CD4-positive, alpha-beta T cell treated with Interleukin-1 beta for 1 hour (primary cell): ENCODE measurements at places on chromosomes 7 and 10.

GRCh38 chr7:29329686-29330085 is 135.1 kb downstream of the CHN2 start:
- DNase-seq, result no peak

DNA sequence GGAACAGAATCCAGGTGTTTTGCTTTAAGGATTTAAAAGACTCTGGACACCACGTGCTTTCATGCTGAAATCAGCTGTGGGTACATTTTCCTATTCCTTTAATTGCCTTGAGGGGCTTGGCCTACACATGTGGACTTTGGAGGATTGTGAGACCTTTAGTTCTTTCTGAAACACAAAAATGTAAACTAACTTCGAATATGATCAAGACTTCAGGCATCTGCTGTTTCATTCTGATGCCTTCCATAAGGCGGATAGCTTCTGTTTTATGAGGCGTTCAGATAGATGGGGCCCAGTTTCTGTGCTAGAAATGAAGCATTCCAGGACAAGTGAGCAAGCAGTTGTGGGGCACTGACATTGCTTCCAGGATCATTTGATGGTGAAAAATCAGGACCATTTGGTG is 1.5 kb upstream of the NOBOX start:
- no peak for DNase-seq

DNA sequence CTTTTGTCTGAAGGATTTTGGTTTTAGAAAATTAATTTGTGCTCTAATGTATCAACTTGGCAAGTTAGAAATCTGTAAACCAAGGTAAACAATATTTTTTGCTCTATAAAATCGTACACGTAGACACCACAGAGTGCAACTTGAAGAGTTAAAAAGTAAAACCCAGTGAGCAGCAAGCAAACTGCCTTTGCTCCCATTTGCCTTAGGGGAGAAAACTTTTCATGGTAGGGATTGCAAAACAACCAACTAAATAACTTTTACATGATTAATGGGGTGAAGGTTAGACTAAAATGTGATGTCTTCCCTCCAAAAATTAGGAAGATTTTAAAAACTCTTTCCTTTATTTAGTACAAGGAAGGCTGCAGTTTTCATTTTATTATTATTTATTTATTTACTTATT is 224.2 kb upstream of the LYZL1 start:
- no peak for DNase-seq

DNA sequence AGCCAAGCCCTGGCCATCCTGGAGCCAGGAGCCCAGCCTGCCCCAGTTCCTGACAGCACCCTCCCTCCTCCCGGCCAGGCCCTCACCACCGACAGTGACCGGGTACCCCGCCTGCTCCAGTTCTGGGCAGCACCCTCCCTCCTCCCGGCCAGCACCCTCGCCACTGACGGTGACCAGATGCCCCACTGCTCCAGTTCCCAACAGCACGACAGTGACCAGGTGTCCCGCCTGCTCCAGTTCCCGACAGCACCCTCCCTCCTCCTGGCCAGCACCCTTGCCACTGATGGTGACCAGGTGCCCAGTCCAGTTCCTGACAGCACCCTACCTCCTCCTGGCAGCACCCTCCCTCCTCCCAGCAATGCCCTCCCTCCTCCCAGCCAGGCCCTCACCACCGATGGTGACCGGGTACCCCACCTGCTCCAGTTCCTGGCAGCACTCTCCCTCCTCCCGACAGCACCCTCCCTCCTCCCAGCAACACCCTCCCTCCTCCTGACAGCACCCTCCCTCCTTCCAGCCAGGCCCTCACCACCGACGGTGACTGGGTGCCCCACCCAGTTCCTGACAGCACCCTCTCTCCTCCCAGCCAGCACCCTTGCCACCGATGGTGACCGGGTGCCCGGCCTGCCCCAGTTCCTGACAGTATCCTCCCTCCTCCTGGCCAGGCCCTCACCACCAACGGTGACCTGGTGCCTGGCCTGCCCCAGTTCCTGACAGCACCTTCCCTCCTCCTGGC is 40.3 kb downstream of the VIPR2 start:
- DNase-seq, result no peak

- no peak for DNase-seq
Observed at GRCh38 chr7:95472581-95473161, 13.1 kb upstream of the ASB4 start.

- no peak for DNase-seq
Observed at GRCh38 chr10:132912713-132913558, 29.4 kb downstream of the CFAP46 start.

- no peak for DNase-seq
Observed at GRCh38 chr7:79182283-79182682, 271.2 kb downstream of the MAGI2 start.

- no peak for DNase-seq
Observed at GRCh38 chr10:133176546-133176945, 16.5 kb downstream of the KNDC1 start.

- DNase-seq, result no peak
Observed at GRCh38 chr7:26879671-26880070, 15.3 kb upstream of the SKAP2 start.

DNA sequence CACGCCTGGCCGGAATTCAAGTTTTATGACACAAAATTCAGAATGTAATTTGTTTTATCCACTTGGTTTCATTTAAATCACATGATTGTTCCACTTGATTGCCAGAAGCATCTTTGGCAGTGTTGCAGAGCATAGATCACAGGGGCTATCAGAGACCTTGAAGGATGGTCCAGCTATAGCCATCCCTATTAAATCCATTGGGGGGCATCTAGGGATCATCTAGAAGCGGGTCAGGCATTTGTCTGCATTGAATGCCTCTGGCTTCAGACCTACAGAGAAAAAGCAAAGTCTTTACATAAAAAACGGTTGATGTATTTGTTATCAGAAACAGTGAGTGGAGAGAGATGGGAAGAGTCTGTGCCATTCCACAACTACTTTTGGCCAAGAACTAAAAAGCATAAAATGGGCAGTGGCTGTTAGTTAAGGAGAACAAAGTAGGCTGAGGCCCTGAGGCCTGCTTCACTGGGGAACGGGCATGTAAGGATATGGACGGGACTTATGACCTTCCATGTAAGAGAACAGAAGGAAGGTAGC is 146.3 kb downstream of the NXPH1 start:
- DNase-seq, result no peak

DNA sequence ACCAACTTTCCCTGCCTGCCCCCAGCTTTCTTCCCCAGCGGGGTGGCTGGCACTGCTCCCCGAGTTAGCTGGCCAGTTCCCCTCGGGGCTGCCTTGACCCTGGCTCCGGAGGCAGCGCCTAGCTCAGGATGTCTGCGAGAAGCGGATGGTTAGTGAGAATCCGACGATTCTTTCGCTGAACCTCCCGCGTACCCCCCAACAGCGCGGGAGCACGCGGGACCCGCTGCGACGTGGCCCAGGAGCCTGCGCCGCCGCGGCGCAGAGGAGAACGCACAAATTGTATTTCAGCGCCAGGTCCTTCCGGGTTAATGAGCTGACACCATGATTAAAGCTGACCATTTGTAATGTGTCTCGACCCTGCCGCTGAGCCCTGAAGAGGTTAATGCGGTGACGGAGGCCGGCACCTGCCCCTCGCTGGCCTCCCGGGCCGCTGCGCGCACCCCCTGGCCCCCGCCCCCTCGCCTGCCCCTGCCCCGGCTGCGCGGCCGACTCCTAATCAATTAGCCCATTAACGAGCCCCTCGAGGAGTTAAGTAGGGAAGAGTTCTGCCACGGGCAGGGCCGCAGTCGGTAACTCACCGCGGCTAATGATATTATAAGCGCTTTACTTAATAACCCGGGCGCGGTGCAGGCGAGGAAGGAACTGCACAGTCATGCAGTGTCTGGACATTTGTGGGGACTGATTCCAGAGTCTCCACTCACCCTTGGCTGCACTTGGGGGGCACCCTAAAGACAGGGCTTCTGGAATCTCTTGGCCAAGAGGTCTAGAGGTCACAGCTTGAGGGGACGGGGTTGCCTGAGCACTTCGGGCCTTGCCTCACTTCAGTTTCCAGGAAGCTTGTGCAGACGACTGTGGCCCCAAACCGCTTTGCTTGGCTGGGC is 1.7 kb upstream of the HMX2 start:
- no peak for DNase-seq

- no peak for DNase-seq
Observed at GRCh38 chr10:73979809-73980433, 18.0 kb upstream of the VCL start.

DNA sequence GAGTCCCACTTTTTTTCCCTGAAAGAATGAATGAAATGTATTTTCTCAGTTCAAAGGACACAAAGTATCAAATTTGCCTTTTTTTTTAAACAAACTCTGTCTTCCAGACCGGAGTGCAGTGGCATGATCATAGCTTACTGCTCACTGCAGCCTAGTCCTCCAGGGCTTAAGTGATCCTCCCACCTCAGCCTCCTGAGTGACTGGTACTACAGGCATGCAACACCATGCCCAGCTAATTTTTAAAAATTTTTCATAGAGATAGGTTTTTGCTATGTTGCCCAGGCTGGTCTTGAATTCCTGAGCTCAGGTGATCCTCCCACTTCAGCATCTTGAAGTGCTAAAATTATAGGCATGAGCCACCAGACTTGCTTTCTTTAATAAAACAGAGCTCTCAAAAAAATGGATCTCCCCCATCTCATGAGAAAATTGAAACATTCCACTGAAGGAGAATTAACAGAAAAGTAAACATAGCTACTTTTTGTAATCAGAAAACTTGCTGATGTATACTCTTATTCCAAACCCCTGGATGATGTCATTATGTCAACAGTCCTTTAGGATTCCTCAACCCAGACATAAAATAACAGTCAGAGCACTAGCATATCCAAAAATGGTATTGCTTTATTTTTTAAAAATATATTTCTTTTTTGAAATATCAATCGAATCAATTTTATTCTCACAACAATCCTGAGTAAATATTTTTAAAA is 12.3 kb upstream of the TRDMT1 start:
- DNase-seq, result no peak

- no peak for DNase-seq
Observed at GRCh38 chr10:8013619-8014018, 40.9 kb upstream of the GATA3 start.

GRCh38 chr10:34010891-34011290 is 676.4 kb upstream of the NRP1 start:
- no peak for DNase-seq

- no peak for DNase-seq
Observed at GRCh38 chr7:55563596-55564325, 8.5 kb downstream of the VOPP1 start.

- no peak for DNase-seq
Observed at GRCh38 chr10:114925587-114926586, 12.1 kb upstream of the TRUB1 start.

GRCh38 chr10:47318706-47319105 is 3.5 kb upstream of the GDF2 start:
- DNase-seq, result no peak

- DNase-seq, result no peak
Observed at GRCh38 chr10:12720217-12720981, 281.1 kb downstream of the CCDC3 start.

- DNase-seq, result peak; percentile 37
Observed at GRCh38 chr7:22860784-22861482, 38.3 kb upstream of the TOMM7 start.

GRCh38 chr7:43764039-43764761 is 5.7 kb downstream of the BLVRA start:
- peak; percentile 35 for DNase-seq

DNA sequence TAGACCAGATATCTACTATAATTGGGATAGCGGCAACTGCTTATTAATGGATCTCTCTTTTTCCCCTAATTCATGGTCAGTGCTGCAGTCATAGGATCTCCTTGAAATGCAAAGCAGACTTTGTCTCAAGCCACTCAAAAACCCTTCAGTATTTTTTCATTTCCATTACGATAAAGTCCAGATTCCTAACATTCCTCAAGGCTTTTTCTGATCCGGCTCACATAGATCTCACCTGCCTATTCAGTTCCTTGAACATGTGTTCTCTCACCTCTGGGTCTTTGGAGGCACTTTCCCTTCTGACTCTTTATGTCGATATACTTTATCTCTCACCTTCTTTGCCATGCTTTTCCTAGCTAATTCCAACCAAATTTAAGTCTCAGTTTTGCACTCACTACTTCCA is 25.7 kb upstream of the WASL start:
- DNase-seq, result no peak

DNA sequence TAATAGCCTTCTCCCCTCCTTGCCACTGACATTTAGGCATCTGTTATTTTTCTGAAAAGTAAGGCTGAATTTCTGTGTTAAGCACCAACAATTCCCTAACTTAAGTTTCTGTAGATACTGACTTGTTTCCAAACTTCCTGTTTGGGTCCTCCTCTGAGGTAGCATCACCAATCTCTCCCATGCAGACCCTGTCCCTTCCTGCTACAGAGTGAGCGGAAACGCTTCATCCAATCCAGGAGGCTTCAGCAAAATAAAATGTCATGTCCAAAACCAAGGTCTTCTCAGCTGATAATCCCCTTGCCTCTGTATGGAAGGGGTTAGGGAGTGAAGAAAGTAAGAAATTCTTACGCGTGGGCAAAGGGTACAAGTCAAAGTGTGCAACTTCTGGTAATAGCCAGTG is 29.9 kb downstream of the XPNPEP1 start:
- DNase-seq, result no peak

GRCh38 chr10:34633374-34633773 is 181.7 kb downstream of the PARD3 start:
- DNase-seq, result no peak

DNA sequence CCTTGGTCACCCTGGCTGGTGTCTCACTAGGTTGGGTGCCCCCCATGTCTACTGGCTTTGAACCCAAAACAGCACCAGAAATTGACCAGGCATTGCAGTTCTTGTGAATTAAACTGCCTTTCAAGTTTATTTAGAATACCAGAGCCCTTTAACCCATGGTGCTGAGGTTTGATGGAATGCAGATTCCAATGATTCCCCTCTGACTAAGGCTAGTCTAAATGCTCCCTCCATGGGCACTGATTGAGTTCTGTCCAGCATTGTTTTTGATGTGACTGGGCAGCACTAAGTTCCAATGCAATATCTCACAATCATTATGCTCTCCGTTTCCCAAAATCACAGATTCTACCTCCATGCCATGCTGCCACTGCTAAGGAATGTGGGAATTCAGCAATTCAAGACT is 1047.4 kb upstream of the LRRN3 start:
- no peak for DNase-seq

GRCh38 chr7:95491634-95492314 is 6.0 kb downstream of the ASB4 start:
- DNase-seq, result no peak
